ENCODE measurements at places on chromosomes 2 and 18.

DNA sequence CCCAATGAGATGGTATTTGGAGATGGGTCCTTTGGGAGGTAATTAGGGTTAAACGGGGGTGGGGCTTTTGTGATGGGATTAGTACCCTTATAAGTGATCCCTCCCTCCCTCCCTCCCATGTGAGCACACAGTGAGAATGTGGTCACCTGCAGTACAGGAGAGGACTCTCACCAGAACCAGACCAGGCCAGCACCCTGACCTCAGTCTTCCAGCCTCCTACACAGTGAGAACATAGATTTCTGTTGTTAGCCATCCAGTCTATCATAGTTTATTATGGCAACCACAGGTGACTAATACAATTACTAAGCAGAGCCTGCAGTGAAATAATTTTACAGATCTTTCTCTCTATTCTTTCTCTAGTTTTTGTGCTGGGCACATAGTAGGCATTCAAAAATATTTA, 137.7 kb upstream of the PKDCC start:
- no peak for DNase-seq

GRCh38 chr2:108988076-108988795, 784 bp downstream of the EDAR start:
- no peak for DNase-seq

DNA sequence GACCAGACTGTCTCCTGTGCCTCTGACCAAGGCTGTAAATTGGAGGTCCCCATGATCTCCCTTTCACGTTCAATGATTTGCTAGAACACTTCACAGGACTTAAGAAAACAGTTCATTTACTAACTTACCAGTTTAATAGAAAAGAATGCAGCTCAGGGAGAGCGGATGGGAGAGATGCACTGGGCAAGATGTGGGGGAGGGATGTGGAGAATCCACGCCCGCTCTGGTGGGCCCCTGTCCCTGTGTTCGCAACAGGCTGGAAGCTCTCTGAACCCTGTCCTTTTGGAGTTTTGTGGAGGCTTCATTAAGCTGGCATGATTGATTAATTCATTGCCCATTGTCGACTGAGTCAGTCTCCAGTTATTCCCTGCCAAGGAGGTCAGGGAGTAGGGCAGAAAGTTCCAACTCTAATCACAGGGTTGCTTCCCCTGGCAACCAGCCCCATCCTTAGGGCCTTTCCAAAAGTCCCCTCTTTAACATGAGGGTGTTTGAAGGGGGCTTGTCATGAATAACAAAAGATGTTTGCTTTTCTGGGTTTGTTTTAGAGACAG, 257.1 kb downstream of the ACKR3 start:
- DNase-seq: no peak

- DNase-seq: no peak
Observed at GRCh38 chr2:217650229-217650628, 352.6 kb downstream of the TNS1 start.

- DNase-seq: no peak
Observed at GRCh38 chr2:15633971-15634346, 42.3 kb downstream of the DDX1 start.

DNA sequence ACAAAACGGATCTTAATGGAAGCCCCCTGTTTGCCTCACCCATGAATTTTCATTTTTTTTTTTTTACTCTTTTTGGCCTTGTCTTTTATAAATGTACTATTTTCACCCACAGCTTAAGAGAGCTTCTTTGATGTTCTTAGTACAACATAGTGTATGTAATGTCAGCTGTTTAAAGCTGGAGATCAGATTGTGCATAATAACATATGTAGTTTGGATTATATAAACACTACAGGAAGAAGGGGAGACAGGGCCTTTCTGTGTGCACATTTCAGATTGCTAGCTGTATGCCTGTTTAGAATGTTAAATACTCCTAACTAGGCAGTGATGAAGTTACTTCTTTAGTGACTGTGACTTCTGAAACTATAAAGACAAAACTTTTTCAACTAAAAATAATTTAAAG, 2.1 kb upstream of the TANC1 start:
- no peak for DNase-seq

- no peak for DNase-seq
Observed at GRCh38 chr2:23789012-23789411, 137.9 kb downstream of the ATAD2B start.

All from suppressor macrophage treated with lipopolysaccharide for 4 hours (primary cell).